ENCODE measurements at places on chromosomes 4 and X.

GRCh38 chr4:5018096-5018495, 1.2 kb downstream of the CYTL1 start:
- DNase-seq: no peak

- DNase-seq: no peak
These were observed 401.1 kb upstream of the LCORL start for GRCh38 chr4:18422685-18423084.

DNA sequence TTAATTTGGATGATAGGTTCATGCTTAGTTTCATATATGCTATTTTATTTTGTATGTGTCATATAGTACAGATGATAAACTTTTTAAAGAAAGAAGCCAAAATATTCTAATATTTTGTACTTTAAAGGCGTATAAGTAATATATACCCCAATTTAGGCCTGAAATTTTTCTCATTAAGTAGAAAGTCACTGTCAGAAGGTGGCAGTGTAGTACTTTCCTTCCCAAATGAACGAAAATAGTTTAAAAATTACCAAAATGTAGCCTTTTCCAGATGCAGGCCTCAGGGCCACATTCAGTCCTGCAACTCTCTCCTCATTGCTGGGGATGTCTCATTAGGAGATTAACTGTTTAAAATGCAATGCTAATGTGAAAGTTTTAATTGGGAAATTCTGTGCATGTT, 1263.6 kb downstream of the C4orf33 start:
- DNase-seq: no peak

GRCh38 chrX:101176439-101176838, 43.1 kb upstream of the DRP2 start:
- DNase-seq: no peak

DNA sequence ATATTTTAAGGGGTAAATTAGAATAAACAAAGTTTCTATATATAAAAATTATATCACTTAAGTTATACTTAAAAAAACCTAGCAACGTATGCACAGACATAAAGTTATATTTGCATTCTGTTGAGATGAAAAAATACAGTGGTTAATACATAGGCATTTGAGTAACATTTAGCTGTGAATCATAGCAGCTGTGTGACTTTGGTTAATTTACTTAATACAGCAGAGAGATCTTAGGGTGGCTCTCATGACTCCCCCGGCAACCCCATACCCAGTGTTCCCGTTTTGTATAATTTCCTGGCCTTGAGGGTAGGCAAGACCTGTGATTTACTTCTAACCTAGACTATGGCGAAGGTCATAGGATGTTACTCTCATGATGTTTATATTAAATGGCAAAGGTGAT, 504.8 kb downstream of the INPP4B start:
- DNase-seq: no peak

GRCh38 chr4:152525878-152526277, 10.0 kb downstream of the FBXW7 start:
- DNase-seq: no peak

- no peak for DNase-seq
These were observed 28.7 kb upstream of the SMIM10L2A start for GRCh38 chrX:135393051-135393450.
